Activated CD8-positive, alpha-beta memory T cell treated with anti-CD3 and anti-CD28 coated beads, Interleukin-2, amount 10 ng/mL, durations not matched to agents 7 days and 5 days (primary cell): ENCODE measurements at places on chromosomes 7 and 10. TPM values are rescaled to one million over a fixed set of nuclear protein-coding genes. Genes with fewer than 3 reads are reported as not detected.

DNA sequence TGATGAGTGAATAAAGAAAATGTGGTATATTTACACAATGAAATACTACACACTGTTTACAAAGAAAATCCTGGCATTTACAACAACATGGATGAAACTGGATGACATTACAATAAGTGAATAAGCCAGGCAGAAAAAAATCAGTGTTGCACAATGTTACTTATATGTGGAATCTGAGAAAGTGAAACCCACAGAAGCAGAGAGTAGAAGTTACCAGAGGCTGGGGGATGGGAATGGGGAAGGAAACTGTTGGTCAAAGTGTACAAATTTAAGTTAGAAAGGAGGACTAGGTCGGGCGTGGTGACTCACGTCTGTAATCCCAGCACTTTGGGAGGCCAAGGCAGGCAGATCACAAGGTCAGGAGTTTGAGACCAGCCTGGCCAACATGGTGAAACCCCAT is 538.5 kb upstream of the MKI67 start:
- no peak for DNase-seq

- DNase-seq: no peak
Observed at GRCh38 chr10:68302503-68302823, 29.4 kb upstream of the HNRNPH3 start.

DNA sequence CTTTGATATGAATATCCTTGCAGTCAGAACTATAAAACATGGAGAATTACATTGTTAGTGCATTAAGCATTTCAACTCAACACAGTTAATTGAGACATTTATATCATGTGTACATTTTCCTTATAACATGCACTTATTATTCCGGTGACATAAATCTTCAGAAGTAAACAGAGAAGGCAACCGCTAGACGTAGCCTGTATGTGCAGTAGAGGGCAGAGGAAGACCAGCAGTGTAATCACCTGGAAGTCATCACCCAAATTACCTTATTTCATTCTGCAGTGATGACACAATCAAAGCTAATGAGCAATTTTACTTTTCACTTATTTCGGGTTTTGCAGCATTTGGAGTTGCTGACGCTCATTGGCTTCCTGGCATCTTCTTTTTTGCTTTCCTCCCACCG is 394.6 kb downstream of the SDK1 start:
- DNase-seq: no peak

- no peak for DNase-seq
Observed at GRCh38 chr7:98317366-98318040, 36.0 kb downstream of the BRI3 start.

DNA sequence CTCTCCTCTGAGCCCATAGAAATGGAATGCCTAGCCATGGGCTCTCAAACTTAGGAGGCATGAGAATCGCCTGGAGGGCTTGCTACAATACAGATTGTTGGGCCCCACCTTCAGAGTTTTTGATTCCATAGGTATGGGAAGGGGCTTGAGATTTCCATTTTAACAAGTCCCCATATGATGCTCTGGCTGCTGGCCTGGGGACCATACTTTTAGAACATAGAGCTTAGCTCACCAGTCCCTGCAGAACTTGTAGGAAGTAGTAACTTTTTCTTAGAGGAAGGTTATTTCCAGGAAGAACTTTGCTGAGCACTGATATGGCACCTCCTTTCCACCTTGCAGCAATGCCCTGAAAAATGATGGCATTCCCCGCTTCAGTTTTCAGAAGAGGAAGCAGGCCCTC is 177.0 kb upstream of the ZMIZ1 start:
- DNase-seq: no peak

- DNase-seq: no peak
Observed at GRCh38 chr10:86373828-86374227, 7.2 kb upstream of the GRID1 start.

DNA sequence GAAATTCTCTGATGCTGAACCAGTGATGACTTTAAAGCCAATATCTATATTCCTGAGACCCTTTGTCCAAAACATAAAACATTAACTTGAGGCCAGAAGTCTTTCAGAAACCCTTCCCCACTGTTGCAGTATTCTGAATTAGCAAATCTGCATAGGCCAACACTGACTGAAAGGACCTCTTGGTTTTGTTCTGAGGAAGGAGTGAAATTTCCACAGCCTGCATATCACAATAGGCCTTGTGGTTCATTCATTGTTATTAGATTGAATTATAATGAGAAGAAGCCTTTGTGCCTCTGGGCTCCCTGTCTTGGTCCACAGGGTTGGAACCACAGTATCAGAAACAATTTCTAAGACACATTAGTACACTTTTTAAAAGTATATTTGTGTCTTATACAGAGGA is 90.3 kb downstream of the CCNY start:
- DNase-seq: no peak

DNA sequence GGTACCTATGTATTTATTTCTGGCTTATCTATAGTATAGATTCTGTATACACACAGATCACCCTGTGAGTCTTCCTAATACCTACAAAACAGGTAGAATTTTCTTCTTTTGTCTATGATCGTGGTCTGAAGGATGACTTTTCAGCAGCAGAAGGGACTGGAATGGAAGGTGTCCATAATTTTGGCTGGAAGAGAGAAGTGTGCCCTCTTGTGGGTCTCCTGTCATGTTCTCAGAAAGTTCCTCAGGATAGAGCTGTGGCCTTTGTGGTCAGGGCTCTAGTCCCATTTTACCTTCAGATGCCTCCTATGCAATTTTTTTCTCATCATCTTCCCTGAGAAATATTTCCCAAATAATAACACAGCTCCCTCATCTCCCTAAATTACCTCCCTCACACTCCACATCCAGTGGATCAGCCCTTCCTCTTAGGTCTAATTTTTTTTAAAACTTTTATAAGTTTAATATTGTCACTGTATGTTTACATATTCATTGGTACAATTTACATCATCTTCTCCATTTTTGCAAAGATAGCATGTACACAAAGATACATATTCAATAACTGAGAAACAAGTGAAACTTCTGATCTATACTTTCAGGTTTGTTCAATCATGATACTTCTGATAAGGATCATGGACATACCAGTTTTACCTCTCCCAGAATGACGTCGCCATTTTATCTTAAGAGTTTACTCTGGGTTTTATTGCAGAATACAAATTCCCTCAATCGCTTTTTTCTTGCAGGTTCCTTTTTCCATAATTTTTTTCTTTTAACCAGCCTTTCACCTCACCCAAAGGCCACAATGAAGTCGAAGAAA is 112.7 kb downstream of the REEP3 start:
- DNase-seq: no peak

DNA sequence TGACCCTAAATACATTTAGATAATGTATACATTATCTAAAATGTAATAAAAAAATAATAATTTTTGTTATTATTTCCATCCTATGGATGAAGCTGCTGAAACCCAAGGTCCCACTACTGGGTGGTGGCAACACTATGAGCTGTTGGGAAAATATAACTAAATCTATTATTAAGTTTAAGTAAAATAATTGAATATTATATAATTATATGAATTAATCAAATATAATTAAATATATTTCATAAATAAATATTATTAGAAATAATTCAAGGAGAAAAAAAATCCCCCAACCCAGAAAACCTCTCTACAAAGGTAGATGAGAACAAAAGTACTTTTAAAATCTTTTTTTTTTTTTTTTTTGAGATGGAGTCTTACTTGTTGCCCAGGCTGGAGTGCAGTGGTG is 7.9 kb downstream of the PRSS58 start:
- DNase-seq: no peak

GRCh38 chr7:767941-768731 is 41.1 kb upstream of the PRKAR1B start:
- no peak for DNase-seq

DNA sequence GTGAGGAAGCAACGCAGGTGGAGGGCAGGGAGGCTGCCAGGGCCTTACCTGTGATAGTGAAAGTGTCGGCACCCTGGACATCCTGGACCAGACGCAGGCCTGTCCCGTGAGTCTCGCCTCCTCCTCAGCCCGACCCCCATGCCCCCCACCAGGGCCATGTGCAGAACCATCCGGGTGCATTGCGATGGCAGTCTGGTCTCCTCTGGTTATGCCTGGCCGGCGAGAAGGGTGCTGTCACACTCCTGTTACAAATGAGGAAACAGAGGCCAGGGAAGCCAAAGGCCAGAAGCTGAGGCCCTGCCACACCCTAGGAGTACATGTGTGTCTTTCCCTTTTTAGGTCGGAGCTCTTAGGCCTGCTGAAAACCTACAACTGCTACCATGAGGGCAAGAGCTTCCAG is 7.2 kb downstream of the DEPP1 start:
- DNase-seq: no peak

DNA sequence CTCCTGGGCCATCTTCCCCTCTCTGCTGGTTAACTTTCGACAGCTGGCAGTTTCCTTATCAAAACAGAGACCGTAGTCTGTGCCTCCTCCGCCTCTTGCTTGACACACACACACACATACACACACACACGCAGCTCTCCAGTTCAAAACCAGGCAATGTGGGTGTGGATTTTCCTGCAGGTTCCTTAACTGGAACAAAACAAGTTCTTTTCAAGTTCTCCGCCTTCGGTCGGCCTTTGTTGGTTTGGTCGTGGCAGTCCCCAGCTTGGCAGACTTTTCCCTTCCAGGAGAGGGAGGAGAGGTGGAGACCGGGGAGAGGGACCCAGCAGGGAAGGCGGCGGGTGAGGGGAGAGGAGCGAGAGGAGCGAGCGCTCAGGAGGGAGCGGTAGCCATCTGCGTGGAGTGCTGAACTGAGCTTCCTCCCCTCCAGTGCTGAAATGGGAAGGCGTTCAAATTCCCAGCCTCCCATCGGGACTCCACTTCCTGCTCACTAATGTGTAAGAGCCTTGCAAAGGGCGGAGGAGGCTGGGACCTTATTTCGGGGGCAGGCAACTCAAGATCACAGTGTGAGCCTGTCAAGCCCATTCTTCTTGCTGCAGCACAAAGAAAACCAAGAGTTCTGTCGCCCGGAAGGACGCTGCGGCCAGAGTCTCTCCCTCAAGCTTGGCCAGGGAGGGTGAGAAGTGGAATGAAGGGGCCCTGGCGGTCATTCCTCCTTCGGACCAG is 120.6 kb downstream of the PRPF18 start:
- DNase-seq: peak; percentile 41

GRCh38 chr7:155224116-155224811 is 73.4 kb upstream of the INSIG1 start:
- DNase-seq: no peak

- no peak for DNase-seq
Observed at GRCh38 chr7:7264306-7265040, 82.1 kb downstream of the C1GALT1 start.

DNA sequence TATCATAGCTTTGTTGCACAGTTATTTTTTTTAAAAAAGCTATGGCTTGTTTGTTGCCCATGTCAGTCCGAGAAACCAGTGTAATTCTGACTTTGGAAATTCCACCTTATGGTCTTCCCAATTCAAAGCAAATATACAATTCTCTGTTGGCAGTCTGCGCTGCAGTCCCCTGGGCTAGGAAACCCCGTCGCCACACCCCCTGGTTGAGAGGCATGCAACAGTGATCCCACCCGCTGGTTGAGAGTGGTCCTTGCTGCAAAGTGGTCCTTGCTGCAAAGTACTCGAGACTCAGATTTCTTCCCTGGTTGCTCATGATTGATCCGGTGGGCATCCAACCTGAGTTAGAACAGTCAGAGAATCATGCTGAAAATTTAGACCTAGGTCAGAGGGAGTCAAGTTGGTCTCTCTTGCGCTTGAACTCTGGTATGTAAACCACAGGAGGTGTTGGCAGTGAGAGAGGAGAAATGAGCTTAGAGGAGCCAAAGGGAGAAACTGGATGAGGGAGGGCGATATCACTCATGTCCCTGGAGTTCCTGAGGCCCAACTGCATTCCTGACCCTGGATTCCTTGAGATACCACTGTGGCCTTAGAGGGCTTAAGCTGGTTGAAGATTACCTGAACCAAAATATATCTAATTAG is 45.0 kb upstream of the STK17A start:
- no peak for DNase-seq

- DNase-seq: no peak
Observed at GRCh38 chr7:46680147-46680546, 759.1 kb upstream of the IGFBP3 start.

DNA sequence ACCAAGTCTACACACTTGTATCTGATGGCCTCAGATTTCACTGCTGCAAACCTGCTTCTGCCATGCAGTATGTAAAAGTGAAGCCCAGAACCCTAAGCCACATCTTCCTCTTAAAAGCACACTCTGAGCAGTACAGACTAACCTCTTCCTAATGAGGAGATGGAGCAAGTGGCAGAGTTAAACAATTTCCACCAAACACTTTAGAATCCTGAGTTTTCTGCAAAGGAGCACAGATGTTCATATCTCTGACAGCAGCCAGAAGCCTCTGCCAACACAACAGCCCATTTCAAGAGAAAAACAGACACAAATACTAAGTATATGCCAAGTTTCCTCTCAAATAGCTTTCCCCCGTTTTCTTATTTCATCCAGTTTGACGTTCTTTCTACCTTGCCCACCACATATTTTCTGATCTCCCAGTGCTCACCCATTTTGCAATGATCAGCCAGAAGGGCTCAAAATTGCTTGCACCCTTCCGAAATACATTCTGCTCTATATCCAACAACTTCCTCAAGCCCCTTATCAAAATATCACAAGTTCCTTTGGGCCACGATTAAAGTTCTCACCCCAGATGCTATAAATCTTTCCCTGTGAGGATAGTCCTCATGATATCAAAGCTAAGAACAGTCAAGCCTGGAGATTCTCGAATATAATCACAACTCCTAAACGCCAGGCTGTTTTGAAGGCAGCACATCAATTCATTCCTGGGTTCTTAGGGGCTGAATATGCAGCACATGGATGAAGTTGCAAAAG is 27.5 kb downstream of the ELMO1 start:
- DNase-seq: no peak

- no peak for DNase-seq
Observed at GRCh38 chr10:127961071-127961470, 54.2 kb downstream of the PTPRE start.

DNA sequence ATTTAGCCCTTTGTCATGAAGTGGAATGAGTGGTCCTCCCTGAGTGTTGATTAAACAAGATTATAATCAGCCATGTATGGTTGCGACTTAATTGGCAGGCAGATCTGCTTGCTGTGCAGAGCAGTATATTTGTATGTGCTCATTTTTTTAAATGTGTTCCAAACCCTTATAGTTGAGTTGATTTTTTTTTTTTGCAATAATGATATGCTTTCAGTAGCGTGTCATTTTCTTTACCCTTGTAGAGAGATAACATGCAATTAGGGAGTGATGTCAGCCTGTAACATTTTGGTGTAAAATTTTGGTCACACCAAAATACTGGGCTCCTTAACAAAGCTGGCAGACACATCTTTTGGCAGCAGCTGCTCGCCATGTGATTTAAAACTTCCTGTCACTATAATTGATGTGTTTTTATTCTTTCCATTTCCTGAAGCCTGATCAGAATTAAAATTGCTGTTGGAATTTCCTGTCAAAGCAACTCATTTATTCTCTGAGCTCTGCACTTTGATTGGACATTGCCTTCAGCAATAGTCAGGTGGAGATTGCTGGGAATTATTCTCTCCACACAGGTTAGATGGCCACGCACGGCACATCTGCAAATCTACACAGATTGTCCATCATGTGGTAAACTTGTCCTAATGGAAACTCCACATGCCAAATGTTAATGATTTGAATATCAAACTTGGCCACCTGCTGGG is 125.3 kb downstream of the DYNC1I1 start:
- DNase-seq: no peak

Gene LRIT1
- total RNA-seq: not detected

Gene TAS2R5
- total RNA-seq: 1.8 TPM

Gene ABLIM1
- 54.9 TPM for total RNA-seq
